ENCODE measurements at places on chromosomes 4 and X. TPM values are rescaled to one million over a fixed set of nuclear protein-coding genes. Genes with fewer than 3 reads are reported as not detected.

DNA sequence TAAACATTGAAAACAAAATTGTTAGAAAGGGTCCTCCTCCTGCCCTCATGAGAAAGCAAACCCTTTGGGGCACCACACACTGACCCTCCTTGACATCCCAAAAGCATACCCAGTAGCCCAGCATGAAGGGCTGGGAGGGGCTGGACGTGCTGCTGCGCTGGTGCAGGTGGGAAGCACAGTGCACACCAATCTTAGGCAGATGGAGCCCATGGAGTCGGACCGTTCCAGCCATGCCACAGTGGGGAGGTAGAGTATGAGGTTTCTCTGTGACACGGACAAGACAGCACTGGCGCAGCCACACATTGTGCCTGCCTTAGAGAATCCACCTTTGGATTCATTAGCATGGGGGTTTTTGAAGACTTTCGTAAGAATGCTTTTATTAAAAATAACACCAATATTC is 544.2 kb upstream of the FRG1 start:
- no peak for DNase-seq

DNA sequence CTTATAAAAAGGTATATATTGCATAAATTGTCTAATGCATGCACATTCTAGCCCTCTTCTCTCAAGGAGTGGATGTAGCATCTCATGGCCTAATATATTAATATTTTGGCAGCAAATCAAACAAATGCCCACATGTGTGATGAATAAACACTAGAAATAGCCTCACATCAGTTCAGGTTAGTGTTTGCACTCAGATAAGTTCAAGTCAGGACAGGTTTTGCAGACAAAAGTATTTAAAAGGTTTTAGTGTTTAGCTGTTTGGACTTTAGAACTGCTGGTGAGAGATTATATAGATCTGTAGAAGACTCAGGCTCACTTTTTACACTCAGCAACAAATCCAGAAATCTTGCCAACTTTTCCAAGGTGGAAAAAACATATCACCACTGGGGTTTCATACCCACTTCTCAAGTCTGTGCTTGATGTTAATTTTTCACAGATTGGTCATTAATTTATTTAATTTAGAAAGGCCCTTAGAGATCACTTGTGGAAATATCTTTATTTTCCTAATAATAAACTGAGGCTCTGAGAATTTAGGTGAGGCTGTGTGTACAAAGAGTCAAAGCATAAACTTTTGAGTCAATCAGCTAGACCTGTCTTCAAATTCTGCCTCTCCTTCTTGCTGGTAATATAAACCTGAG is 362.6 kb downstream of the GASK1B start:
- no peak for DNase-seq

GRCh38 chr4:113173126-113173792 is 123.8 kb downstream of the ANK2 start:
- no peak for DNase-seq

Gene CCDC110
- total RNA-seq = 0.43 TPM

Gene FGFBP2
- total RNA-seq = not detected

Gene CT45A5
- total RNA-seq = not detected
